OCI-M1 (cell line): ENCODE measurements at places on chromosomes 1 and 21.

DNA sequence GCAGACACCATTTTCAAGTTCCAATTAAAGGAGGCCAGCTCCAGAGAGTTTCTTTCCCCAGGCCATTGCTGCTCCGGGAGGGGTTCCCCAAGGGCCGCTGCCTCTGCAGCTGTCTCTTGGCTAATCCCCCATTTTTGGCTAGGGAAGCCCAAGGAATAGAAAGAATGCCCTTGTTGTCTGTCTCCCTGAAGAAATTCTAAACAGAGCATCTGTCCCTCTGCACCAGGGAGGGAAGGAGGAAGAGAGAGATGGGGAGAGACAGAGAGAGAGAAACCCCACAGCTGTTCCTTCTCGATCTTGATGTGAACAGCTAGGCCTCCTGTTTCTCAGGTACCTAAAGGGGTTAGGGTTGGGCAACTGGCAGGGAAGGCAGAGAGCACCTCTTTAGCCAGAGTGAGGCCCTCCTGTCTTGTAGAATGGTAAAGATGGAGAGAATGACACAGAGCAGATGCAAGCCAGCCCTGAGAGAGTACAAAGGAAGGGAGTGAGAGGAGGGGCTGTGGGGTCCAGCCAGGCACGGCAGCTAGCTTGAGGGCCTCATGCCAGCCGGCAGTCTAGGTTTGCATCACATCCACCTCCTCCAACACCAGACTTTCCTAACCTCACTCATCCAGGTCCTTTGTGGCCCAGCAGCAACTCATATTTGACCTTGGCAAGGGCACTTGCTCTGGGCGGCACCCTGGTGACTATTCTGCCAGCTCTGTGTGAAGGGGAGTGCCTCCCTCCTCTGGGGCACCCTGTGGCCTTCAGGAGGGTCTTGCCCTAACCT is 13.1 kb downstream of the OPTC start:
- no peak for DNase-seq

DNA sequence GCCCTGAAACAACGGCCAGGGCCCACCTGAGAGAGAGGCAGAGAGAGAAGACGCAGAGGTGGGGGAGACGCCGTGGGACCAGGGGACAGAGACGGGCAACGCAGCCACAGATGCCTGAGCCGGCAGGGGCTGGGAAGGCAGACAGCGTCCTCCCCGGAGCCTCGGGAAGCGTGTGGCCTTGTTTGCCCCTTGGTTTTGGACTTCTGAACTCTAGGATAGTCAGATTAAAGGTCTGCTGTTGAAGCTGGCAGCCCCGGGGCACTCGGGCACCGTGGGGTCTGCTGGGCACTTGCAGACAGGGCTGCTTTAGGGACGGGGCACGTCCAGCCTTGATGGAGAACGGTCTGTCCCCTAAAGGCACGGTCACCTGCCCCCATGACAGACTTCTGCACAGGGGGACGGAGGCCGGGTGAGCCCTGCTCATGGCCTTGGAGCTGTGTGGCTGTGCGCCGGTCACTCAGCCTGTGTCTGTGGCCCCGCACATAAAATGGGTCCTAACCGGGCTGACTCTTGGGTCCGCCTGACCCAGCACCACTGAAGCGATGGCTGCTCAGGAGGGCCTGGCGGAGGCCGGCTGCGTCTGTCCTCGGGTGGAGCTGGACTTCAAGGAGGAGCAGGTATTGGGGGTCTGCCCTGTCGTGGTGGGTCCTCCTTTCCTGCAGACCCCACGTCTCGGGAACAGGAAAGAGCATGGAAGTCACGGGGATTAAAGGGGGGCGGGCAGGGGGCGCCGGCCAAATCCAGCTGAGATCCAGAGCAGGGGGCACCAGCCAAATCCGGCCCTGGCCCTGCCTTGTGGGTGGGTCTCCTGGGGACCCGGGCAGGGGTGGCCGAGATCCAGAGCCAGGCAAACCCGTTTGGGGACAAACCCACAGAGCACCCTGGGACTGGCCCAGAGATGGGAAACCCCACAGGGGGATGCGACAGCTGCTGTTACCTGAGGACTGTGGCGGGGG is 9.6 kb upstream of the RNF223 start:
- DNase-seq: no peak

DNA sequence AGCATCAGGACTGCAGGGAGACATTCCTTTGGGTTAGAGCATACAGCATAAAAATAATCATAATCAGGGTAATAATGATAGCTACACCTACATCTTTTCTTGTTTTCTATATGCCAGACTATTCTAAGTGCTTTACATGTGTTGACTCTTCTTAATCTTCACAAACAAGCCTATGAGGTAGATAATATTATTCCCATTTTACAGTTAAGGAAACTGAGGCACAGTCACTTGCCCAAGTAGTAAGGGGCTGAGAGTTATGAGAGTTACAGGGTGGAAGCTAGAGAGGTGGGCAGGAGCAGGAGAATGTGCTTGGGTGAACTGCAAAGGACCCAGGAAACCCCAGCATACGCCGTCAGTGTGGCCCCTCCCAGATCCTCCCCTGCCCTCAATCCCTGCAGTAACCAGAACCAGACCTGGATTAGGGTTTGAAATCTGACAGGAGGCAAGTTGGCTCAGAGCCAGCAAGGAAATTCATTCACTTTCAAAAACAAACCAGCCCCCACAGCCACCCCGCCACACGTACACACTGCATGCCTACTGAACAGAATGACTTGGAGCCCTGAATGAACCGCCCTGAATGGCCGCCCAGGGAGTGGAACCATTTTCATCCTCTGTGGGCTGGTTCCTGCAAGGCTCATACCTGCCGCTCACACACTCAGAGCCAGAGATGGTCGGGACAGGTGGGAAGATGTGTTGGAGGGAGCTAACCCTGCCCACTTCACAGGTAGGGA is 126.1 kb downstream of the TRABD2B start:
- no peak for DNase-seq

DNA sequence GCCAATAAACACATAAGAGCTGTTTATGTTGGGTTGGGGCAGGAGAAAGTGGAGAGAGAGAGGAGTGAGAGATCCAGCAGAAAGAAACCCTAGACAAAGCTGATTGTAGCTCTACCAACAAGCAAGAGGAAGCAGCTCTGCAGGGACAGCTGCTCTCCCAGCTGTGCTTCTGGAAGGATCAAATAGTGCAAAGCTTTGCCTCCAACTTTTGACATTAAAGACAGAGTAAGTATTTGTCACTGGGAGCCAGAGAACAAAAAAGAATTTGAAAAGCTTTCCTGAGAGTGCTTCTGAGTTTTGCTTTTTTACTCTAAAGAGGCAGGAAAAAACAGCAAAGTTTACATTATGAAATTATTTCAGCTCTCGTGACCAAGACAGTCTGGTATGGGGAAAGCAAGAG is 28.5 kb upstream of the C1orf198 start:
- no peak for DNase-seq

- DNase-seq: no peak
Measured at GRCh38 chr1:82019508-82019907, 218.8 kb downstream of the ADGRL2 start.

DNA sequence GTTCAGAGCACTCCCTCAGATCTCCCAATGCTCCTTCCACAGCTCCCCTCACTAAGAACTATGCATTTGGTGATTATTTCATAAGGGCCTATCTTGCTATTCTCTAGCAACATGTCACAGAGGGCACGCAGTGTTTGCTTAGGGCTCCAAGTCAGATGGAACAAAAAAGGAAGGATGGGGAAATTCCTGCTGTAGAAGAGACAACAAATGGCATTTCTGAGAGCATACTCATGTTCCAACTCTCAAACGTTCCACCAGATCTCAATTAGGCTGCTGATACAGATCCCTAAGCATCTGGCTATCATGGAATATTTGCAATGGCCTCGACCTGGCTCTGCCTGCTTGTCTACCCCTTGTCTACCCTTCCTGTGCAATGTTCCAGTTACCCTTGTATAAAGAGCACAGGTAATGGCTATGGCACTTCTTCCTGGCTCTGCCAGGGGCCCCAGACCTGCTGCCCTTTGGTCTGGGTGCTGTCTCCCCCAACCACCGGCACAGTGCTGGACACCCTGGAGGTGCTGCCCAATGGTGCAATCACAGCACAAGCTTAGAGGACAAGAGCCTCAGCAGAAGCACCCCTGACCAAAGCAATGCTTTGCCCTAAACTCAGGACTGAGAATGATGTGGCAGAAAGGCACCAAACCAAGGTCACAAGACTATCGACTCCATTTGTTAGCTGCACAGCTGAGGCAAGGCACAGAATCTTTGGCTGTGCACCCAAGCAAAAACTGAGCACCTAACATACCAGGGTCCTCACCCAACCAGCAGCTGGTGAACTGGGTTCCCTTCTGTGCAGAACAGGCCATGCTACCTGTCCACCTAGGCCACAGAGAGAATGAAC is 3.6 kb downstream of the PARP1 start:
- no peak for DNase-seq

DNA sequence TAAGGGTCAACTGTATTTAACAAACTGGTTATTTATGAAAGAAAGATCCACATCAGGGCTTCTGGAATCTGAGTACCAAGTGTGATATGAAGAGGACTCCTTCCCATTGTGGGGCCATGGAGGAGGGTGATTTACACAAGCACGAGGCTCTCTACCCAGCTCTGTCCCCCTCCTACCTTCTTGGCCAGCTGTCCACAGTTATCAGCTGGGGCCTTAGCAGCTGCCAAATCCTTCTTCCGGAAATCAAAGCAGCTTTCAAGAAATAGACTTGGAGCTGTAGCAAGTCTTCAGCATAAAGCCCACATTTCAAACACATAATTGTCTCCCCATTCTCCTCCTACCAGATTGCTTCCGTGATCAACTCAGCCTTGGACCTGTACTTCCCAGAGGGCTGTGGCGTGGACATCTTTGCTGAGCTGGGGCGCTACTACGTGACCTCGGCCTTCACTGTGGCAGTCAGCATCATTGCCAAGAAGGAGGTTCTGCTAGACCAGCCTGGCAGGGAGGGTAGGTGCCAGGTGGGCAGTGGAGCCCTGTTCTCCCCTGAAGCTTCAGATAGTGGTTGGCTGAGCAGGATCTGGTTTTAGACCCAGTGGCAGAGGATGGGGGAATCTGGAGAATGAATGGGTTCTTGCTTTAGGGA is 15.5 kb downstream of the AZIN2 start:
- DNase-seq: no peak

DNA sequence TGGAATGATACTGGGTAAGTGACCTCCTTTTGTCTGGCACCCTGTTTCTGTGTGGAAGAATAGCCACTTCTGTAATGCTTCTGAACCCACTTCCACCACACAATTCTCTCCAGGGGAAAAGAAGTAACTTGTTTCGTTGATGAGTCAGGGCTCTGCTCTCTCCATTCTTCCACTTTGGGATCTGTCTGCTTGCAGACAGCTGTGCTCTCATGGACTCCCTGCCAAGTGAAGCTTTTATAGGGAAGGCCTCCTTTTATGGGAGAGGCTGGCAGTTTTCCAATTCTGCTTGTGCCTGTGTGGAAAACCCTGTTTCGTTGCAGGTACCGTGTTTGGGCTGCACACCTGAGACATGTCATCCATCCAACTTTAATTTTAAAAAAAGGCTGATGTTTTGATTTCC is 130.7 kb downstream of the GIPC2 start:
- DNase-seq: no peak

- DNase-seq: peak; percentile 43
Measured at GRCh38 chr1:200737647-200738291, 924 bp upstream of the CAMSAP2 start.

- DNase-seq: no peak
Measured at GRCh38 chr1:236292425-236292824, 10.7 kb upstream of the ERO1B start.

DNA sequence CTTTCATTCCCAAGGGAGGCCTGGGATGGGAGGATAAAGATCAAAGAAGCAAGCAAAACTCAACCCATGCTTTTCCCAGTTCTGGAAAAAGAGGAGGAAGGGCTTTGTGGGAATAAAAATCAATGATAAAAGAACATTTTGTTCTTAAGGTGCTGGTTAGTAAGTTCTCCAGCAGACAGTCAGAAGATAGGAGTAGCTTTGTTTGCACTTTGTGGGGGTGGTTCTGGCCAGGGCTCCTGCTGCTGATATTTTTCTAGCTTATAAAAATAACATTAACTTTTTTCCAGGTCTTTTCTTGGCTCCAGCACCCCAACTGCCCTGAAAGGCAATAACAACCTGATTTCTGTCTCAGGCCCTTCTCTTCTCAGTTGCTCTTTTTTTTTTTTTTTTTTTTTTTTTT is 220.0 kb downstream of the FGGY start:
- DNase-seq: no peak

GRCh38 chr1:201021630-201022492 is 1.7 kb downstream of the KIF21B start:
- DNase-seq: no peak

- DNase-seq: peak; percentile 26
Measured at GRCh38 chr1:68010090-68010489, 40.3 kb downstream of the DIRAS3 start.

DNA sequence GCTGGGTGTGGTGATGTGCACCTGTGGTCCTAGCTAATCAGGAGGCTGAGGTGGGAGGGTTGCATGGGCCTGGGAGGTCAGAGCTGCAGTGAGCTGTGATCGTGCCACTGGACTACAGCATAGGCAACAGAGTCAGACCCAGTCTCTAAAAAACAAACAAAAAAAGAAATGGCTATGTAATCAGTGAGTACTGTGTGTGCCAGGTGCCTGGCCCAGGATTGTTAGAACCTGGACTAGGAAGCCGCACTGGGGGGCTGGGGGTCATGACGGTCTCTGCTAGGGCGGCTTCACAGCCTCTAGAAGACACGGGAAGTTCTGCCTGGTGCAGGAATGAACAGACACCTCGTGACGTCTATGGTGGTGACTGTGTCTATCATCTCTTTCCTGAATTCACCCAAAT is 8.5 kb downstream of the TMEM9 start:
- no peak for DNase-seq

DNA sequence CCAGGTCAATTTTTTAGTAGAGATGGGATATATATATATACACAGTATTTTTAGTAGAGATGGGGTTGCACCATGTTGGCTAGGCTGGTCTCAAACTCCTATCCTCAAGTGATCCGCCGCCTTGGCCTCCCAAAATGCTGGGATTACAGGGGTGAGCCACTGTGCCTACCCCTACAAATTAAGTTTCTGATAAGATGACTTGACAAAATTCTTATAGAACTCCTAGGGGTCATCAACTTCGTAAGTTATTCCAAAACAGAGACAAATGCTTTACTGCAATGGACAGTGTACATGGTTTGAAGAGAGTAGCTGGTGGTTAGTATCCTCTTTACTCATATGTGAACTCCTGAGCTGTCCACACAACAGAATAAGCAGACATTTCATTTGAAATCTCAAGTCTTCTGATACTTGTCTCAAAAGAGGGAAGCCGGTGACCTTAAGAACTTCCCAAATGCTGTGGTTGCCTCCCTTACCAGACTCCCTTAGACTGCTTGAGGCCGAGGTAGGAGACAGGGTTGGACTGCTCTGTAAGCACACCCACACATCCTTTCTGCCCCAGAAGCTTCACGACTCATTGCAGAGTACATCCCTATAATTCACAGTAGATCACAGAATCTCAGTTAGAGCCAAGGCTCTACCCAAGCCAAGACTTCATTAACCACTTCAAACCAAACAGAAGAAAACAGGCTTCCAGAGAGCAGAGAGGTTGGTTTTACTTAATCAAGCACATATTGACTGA is 244.1 kb upstream of the IRF2BP2 start:
- peak; percentile 46 for DNase-seq

- no peak for DNase-seq
Measured at GRCh38 chr1:90724361-90724760, 7.3 kb upstream of the BARHL2 start.
